ENCODE measurements at places on chromosomes 7 and 10. TPM values are rescaled to one million over a fixed set of nuclear protein-coding genes. Genes with fewer than 3 reads are reported as not detected.
A peak's percentile ranks its signal among the peaks of the same experiment; 100 is the strongest.

GRCh38 chr7:18796216-18796615, 300.7 kb downstream of the HDAC9 start:
- DNase-seq, result no peak

DNA sequence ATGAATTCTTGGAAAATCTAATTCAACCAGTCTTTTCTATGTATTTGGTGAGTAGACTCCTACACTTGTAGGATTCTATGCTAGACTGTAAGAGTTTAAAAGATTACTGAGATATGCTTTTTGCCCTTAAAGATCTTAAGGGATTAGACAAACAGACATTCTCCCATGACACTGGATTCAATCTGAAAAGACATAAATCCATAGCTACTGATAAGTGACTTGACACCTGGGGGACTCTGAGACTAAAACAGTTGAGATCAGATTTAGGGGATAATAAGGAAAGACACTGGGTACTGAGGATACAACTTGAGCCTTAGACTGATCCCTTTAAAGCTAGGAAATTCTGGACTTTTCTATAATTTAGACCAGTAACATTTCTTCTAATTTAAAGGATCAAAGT, 1233.4 kb downstream of the XPNPEP1 start:
- no peak for DNase-seq

- DNase-seq, result no peak
Observed at GRCh38 chr7:25765110-25765655, 386.8 kb upstream of the NFE2L3 start.

DNA sequence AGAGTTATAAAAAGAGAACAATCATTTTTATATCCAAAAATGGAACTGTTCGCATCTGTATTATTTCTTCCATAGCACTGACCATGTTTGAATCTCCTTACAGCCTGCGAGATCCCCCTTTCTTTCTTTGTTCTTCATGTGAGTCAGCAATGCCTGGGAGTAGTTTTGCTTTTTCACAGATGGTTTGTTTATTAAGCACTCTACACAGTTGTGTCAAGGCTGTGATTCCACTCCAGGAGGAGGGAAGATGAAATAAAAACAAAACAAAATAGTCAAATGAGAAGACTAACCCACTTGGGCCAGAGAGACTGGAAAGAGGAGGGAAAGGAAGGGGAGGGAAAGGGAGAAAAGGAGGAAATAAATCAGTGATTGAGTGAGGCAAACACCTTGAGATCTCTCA, 7.8 kb downstream of the LIPF start:
- peak; percentile 15 for DNase-seq

DNA sequence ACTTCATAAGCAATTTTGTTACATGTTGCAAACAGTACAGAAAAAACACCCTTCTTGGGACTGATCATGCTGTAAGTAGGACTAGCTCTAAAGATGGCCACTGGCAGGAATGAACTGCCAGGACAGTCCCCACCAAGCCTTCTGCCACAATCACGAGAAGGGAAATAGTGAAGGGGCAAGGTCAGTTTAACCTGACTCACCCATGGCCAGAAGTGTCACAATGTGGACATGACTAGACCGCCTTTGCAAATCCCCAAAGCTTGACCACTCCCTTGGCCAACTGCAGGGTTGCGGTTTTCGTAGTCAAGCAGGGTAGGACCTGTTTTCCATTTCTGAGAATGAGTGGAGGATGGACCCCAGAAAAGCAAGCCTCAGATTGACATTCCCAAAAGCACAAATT, 19.4 kb upstream of the FRAT2 start:
- no peak for DNase-seq

DNA sequence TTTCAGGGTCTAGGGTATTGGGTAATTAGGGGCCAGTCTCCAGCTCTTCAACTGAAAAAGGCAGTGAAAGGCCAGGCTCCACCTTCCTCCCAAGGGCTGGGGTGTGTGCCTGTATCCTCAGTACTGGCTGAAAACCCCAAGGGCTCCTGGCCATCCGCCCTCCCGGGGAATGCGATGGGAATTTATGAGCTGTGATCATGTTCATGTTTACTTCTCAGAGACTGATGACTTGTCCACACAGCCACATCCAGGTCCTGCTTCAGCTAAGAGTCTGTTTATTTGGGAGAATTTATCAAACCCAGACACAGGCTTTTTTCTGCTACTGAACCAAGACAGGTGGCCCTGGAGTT, 91.7 kb downstream of the CCDC3 start:
- no peak for DNase-seq

GRCh38 chr7:36478745-36479144, 89.1 kb downstream of the ANLN start:
- no peak for DNase-seq

GRCh38 chr7:75969704-75970498, 24.5 kb downstream of the TMEM120A start:
- no peak for DNase-seq

DNA sequence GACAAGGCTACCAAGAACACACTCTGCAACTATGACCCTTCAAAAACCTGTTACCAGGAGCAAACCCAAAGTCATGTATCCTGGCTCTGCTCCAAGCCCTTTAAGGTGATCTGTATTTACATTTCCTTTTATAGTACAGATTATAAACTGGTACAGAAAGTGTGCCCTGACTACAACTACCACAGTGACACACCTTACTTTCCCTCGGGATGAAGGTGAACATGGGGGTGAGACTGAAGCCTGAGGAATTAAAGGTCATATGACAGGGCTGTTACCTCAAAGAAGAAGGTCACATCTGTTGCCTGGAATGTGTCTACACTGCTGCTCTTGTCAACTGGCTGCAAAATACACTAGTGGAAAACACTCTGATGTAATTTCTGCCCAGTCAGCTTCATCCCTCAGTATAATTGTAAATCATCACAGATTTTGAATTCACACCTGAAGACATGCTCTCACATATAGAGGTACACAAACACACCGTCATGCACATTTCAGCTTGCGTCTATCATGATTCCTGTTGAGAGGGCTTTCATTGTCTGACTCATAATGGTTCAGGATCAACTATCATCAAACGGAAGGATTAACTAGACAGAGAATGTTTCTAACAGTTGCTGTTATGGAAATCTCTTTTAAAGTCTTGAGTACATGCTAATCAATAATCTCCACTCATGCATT, 318.3 kb downstream of the NXPH1 start:
- DNase-seq, result no peak

GRCh38 chr7:6443372-6443941, 4.3 kb downstream of the DAGLB start:
- peak; percentile 84 for DNase-seq

GRCh38 chr10:110335314-110336064, 30.8 kb upstream of the SMNDC1 start:
- DNase-seq, result no peak

DNA sequence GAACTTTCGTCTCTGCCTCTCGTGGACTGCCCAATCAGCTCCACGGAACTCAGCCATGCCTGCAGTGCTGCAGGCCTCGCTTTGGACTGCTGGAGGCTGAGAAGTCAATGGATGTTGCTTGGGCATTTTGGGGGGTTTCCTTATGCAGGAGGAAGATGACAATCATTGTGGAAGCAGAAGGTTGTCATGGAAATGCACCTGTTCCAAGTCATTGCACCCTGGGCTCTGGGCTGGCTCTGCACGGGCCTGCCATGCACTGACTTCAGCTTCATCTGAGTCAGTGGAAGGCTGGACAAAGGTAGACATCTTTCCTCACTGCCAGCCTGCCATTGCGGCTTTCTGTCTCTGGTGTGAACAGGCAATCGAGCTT, 217.3 kb downstream of the RPS24 start:
- DNase-seq, result no peak

Gene SPAM1
- total RNA-seq, result not detected

Gene PTPRZ1
- total RNA-seq, result 0.17 TPM

Gene C10orf53
- total RNA-seq, result not detected

Gene ANKRD61
- total RNA-seq, result 0.89 TPM

Gene FLNC
- 67.5 TPM for total RNA-seq
